ENCODE measurements at places on chromosomes 7 and 10.

- DNase-seq = no peak
Observed at GRCh38 chr7:80183900-80184685, 49.5 kb downstream of the GNAI1 start.

DNA sequence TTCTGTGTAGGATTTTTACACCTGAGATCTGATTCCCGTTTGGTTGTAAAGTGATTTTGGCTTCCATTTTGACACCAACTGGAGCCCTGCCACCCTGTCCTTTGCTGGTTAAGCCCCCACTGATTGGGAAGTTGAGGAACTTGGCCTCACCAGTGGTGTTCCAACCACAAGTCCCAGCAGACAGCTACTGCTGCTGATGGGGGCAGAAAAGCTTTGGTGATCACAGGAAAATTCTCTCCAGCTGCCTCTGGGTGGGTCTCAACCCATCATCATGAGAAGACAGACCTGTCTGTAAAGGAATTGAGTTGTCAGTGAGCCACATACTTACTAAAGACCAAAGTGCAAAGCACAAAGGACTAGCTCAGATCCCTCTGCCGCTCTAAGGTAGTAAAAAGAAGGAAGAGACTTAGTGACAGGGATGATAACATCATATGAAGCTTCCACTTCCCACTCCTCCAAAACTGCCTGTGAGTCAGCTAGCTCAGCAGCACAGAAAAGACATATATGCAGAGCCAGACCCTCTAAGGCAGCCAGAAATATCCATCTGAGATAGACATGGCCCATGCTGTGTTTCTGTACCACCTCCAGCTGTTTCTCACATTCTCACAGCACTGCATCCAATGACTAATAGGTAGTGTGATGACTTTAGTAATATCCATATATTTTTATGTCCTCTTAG is 22.4 kb upstream of the LRRC17 start:
- no peak for DNase-seq

DNA sequence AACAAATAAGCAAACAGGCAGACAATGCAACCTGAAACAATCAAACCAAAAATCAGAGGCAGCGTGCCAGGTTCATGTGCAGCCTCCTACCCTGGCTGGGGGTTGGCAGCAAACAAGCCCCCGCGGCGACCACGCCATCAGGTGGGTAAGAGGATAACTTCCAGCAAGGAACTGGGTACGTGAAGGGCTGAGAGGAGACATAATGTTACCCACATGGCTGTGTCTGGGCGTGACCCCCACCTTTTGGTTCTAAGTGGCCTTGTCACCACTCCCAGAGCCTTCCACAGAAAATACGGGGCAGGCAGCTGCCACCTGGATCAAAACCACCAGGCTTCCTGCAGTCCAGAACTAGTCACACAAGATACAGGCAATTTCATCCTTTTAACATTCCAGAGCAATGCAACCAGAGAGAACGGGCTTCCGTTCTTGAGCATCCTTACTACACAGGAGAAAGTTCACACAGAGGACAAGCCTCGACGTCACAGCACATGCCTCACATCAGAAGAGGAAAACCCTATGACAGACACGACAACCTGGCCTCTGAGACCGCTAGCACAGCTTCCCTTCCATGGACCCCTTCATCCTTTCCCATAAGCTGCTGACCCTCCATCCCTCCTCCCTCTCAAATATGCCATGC is 171.0 kb downstream of the GRID1 start:
- DNase-seq = no peak

- DNase-seq = peak; percentile 41
Observed at GRCh38 chr7:156158213-156158612, 345.9 kb upstream of the SHH start.

GRCh38 chr7:157930926-157931466 is 594.2 kb downstream of the DNAJB6 start:
- DNase-seq = peak; percentile 55

DNA sequence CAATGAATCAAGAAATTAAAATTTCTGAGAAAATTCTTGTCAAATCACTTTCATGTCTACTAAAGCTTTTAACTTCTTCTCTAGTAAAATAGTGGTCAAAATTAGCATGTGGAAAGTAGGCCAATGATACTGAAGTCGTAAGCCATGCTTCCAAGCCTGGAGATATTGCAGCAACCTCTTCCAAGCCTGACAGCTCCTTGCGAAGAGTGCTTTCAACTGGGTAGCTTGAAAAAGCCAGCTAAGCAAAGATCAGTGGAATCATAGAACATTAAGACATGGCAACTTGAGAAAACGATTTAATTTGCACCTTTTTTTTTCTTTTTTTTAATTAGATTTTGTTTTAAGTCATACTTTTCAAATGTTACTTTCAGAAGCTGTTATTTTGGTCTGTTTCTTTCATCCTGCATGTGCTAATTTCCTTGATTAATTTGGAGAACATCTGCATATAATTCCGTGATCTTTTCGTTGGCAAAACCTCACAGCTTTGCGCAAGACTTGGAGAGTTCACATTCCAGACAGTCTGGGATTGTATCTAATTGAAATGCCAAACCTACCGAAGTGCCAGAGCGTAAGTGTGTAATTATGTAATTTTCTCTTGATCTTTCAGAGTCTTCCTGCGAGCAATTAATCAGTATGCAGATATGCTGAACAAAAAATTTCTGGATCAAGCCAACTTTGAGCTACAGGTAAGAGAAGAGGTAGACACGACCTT is 142.2 kb upstream of the INSYN2A start:
- DNase-seq = no peak

- no peak for DNase-seq
Observed at GRCh38 chr10:70480239-70480861, 1.8 kb downstream of the PALD1 start.

DNA sequence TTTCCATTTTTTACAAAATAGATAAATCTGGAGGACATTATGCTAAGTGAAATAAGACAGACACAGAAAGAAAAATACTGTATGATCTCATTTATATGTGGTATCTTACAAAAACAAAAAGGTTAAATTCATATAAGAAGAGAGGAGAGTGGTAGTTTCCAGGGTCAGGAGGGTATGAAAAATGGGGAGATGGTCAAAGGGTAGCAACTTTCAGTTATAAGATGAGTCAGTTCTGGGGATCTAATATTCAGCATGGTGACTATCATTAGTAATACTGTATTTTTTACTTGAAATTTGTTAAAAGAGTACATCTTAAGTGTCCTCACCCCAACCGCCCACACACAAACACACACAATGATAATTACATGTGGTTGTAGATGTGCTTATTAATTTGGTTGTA is 1250.1 kb downstream of the SORCS1 start:
- no peak for DNase-seq

GRCh38 chr10:103153302-103154197 is 39.5 kb downstream of the NT5C2 start:
- no peak for DNase-seq

DNA sequence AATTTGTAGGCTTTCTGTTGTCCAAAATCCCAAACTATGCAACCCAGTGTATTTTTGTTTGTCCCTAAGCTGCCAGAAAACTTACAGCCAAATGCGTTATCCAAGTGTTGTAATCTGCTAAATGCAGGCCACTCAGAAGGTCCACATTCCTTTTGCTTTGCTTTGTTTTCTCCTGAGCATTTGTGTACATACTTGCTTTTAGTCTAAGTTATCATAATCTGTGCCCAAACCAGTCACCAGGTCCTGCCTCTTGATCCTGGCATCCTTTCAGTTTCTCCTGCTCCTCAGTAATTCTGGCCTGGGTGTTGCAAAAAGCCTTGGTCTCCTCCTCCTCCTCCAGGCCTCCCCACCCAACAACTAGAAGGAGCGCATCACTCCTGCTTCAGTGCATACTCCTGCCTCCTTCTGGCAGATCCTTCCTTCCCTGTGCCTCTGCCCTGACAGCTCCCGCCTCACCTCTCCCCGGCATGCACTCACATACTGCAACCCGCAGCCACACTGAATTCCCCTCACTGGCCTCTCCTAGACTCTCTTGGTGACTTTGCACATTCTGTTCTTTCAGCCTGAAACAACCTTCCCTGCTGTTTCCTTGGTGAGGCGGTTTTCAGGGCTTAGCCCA is 2.3 kb downstream of the DENND2A start:
- no peak for DNase-seq

- DNase-seq = peak; percentile 54
Observed at GRCh38 chr10:122646511-122647382, 52.9 kb downstream of the C10orf120 start.

- no peak for DNase-seq
Observed at GRCh38 chr10:84825330-84825729, 496.9 kb downstream of the CCSER2 start.

GRCh38 chr10:125226005-125226404 is 65.6 kb upstream of the CTBP2 start:
- no peak for DNase-seq

GRCh38 chr7:8411103-8411502 is 22.3 kb upstream of the NXPH1 start:
- no peak for DNase-seq

Measured in coronary artery (tissue), 2 donors.